ENCODE measurements at places on chromosomes 13 and 19.

DNA sequence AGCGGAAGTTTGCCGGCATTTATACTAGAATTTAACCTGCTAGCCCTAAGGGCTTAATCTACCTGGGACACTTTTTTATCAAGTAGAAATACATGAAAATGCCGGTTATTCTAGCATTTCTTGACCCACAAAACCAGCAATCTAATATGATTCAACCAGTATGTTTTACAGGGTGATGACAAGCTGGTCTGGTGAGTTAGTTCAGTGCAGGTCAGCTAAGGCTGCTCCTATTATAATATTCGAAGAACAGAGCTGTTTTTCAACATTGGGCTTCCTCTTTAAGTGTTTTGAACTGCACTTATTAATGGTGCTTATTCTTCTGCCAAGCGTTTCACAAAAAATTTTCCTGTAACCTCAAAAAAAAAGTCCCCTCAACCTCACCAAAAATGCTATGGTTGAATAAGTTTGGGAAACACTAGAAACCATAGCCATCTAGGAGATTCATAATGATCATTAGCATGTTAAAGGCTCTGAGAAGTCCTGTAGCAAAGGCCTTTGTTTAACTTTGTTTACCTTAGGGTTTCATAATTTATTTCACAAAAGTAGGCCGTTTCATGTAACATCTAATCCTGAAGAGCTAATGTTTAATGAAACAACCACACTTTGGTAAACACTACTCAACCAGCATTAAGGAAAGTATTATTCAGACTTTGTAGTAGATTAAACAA lies 526.6 kb downstream of the KLF12 start:
- H3K27ac ChIP-seq, result no peak overlapping the region
- H3K36me3 ChIP-seq, result no peaks in the 10 kb centered on the region
- no peak for DNase-seq
- H3K27me3 ChIP-seq, result no peaks in the 10 kb centered on the region
- no peak overlapping the region for H3K4me3 ChIP-seq
- no peaks in the 10 kb centered on the region for H3K4me1 ChIP-seq

- H3K4me3 ChIP-seq, result no peak overlapping the region
- H3K4me1 ChIP-seq, result no peaks in the 10 kb centered on the region
- H3K27me3 ChIP-seq, result peaks cover under 1% of the 10 kb centered on the region
- no peak for DNase-seq
Observed at GRCh38 chr19:46080561-46080960, 39.8 kb upstream of the IGFL4 start.

DNA sequence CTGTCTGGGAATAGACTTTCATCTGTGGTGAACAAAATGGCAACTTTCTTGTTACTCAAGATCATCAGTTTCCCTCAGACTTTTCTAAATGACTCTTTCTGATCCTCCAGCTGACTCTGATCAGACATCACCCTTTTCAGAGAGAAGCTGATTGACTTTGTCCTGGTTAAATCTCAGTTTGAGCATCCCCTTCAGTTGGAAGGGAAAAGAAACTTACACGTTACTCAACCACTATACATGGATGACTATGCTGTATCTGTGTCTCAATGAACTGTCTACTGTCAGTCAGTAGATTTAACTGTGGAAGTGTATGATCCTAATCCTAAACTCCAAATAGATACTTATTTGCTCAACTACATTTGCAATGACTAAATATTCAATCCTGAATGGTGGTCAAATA lies 118.5 kb downstream of the NALCN start:
- H3K4me1 ChIP-seq, result no peaks in the 10 kb centered on the region
- no peak overlapping the region for H3K27ac ChIP-seq
- H3K4me3 ChIP-seq, result no peak overlapping the region

GRCh38 chr13:44698066-44698465 lies 121.9 kb upstream of the TSC22D1 start:
- H3K4me3 ChIP-seq, result no peak overlapping the region
- H3K27me3 ChIP-seq, result peaks cover 14% of the 10 kb centered on the region
- H3K36me3 ChIP-seq, result no peaks in the 10 kb centered on the region
- no peak overlapping the region for H3K27ac ChIP-seq

GRCh38 chr13:76350399-76350798 lies 535.8 kb downstream of the KCTD12 start:
- H3K4me3 ChIP-seq, result no peak overlapping the region
- no peak for DNase-seq
- no peaks in the 10 kb centered on the region for H3K4me1 ChIP-seq
- H3K27ac ChIP-seq, result no peak overlapping the region
- H3K27me3 ChIP-seq, result no peaks in the 10 kb centered on the region

DNA sequence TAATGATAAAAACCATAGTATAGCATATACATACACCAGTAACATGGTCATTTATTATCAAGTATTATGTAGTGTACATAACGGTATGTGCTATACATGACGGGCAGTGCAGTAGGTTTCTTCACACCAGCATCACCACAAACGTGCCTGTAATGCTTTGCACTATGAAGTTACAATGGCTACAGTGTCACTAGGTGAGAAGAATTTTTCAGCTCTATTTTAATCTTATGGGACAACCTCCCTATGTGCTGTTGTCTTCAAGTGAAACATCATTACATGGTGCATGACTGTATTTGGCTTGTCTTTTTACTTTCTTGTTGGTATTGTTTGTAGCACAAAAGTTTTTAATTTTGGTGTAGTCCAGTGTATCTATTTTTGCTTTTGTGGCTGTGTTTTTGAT lies 18.7 kb downstream of the CDK8 start:
- no peak overlapping the region for H3K4me3 ChIP-seq
- H3K27me3 ChIP-seq, result no peaks in the 10 kb centered on the region
- no peaks in the 10 kb centered on the region for H3K36me3 ChIP-seq
- DNase-seq, result no peak
- H3K27ac ChIP-seq, result no peak overlapping the region
- no peaks in the 10 kb centered on the region for H3K4me1 ChIP-seq

- no peaks in the 10 kb centered on the region for H3K4me1 ChIP-seq
- peaks cover 48% of the 10 kb centered on the region for H3K36me3 ChIP-seq
- DNase-seq, result no peak
- no peak overlapping the region for H3K4me3 ChIP-seq
- no peaks in the 10 kb centered on the region for H3K27me3 ChIP-seq
Observed at GRCh38 chr13:99315186-99315585, 8.0 kb upstream of the GPR183 start.

DNA sequence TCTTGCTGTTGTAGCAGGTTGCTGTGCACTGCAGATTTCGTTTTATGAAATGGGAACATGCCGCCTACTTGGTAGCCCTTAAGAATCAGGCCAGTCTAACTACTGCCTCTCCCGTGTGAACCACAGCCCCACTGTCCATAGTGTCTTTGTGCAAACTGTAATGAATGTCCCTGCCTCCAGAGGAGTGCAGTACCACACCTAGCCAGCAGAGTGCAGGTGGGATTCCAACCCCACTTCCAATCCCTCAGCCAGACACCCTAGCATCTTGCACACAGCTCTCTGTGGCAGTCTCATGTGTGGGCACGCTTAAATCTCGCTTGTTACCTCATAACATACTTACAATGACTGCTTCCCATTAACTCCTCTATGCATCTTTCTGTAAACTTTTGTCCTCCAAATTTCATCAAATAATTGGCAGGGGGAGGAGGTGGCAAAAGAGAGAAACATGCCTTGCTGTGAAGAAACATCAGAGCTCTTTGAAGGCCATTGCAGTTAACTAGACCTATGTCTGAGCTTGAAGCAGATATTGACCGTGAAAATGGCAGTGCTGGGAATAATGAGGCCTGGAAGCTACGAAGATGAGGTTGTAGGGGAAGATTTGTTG lies 47.2 kb downstream of the ZAR1L start:
- H3K27ac ChIP-seq, result no peak overlapping the region
- H3K36me3 ChIP-seq, result no peaks in the 10 kb centered on the region

DNA sequence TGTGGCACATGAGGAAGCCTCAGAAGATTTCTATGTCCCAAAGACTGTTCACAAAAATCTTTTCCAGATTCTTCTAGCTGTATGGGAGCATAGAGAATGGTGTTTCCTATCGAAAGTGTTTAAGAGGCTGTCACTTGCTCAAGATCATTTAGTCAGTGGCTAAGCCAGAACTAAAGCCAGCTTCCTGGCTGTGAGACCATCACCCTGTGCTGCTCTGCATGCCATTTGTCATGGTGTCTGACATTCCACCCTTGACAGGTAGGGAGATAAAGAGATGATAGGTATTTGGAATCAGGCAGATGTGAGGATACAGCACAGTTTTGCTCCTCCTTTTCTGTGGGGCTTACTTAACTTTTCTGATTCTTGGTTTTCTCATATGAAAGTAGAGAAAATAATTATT lies 177.3 kb downstream of the DNAJC15 start:
- H3K4me1 ChIP-seq, result no peaks in the 10 kb centered on the region
- H3K36me3 ChIP-seq, result no peaks in the 10 kb centered on the region
- no peak overlapping the region for H3K4me3 ChIP-seq
- peaks cover 6% of the 10 kb centered on the region for H3K27me3 ChIP-seq

- H3K27me3 ChIP-seq, result no peaks in the 10 kb centered on the region
- no peak overlapping the region for H3K27ac ChIP-seq
- no peak for DNase-seq
- H3K36me3 ChIP-seq, result no peaks in the 10 kb centered on the region
- no peak overlapping the region for H3K4me3 ChIP-seq
Observed at GRCh38 chr13:68232351-68233130, 1002.4 kb upstream of the PCDH9 start.

DNA sequence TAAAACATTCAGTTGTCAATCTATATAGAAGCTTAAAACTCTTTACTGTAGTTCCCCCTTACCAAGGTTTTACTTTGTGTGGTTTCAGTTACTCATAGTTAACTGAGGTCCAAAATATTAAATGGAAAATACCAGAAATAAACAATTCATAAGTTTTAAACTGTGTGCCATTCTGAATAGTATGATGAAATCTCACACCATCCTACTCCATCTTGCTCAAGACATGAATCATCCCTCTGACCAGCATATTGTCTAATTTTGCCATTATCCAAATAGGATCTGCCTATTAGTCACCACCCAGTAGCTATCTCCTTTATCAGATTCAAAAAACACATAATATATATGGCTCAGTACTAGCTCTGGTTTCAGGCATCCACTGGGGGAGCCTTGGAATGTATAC lies 22.4 kb downstream of the ZNF571 start:
- H3K27me3 ChIP-seq, result no peaks in the 10 kb centered on the region
- no peak overlapping the region for H3K4me3 ChIP-seq
- no peaks in the 10 kb centered on the region for H3K4me1 ChIP-seq
- DNase-seq, result no peak

DNA sequence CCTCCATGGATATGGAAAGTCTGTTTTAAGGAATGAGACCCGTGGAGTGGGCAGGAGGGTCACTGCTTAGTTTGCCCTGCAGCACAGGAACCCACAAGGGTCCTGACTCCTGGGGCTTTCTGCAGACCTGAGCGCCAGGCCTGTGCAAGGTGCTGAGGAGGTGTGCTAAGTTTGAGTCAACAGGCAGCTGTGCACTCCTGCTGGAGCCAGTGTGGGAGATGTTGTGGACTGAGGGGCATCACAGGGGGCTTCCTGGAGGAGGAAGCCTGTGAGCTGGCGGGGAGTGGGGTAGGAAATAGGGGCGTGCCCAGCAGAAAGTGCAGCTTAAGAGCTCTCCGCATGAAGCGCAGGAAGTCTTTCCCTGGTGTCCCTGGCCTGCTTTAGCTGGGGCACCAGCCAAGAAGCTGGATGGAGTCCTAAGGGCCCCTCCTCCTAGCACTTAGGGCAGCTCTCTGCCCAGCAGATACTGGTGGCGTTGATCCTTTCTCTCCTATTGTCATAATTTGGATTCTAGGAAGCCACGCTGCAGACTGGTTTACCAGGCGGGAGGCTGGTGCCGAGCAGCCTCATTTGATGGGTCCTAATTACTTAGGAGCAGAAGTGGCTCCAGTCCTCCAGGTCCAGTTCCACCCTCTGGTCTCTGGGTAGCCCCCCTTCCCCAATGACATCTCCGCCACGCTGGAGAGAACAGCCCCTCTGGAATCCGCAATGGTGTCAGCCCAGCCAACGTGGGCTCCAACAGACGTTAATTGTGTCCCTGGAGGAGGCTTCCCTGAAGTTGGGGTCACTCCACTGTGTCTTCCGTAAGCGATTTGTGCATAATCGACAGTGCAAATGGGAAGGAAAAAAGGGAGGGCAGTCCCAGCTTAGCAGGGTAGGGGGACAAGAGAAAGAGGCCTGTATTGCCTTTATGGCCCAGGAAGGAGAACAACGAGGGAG lies 309.2 kb downstream of the ZNF536 start:
- H3K27ac ChIP-seq, result no peak overlapping the region
- H3K36me3 ChIP-seq, result no peaks in the 10 kb centered on the region
- no peak overlapping the region for H3K4me3 ChIP-seq
- DNase-seq, result no peak

DNA sequence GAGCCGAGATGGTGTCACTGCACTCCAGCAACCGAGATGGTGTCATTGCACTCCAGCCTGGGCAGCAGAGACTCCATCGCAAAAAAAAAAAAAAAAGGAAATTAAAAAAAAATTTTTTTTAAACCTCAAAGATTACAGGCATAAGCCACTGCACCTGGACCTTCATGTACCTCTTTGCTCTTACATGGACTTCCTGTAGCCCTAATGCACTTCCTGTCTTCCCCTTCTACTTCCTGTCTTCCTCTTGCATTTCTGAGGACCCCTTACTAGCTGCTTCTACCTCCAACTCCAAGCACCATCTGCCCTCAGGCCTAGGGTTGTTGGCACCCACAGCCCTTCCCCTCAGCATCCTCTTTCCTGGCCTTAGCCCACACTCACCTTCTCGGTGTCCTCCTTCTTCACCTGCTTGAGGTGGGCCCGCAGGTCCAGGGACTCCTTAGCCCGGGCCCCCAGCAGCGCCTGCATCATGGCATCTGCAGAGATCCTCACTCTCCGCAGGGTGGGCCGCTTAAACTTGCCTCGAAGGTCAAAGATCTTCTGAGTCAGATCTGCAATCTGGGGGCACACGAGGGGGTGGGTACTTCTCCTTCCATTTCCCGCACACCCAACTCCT lies 3.8 kb downstream of the TNNI3 start:
- no peaks in the 10 kb centered on the region for H3K27me3 ChIP-seq
- no peak overlapping the region for H3K27ac ChIP-seq
- no peak overlapping the region for H3K4me3 ChIP-seq
- peak; percentile 15 for DNase-seq

- no peak for DNase-seq
- H3K27ac ChIP-seq, result no peak overlapping the region
- H3K4me1 ChIP-seq, result no peaks in the 10 kb centered on the region
- no peaks in the 10 kb centered on the region for H3K36me3 ChIP-seq
- H3K4me3 ChIP-seq, result no peak overlapping the region
Observed at GRCh38 chr13:52399708-52400107, 6.3 kb downstream of the THSD1 start.

- no peaks in the 10 kb centered on the region for H3K27me3 ChIP-seq
- H3K27ac ChIP-seq, result peak overlapping the region; percentile 97
- peaks cover 38% of the 10 kb centered on the region for H3K36me3 ChIP-seq
- H3K4me3 ChIP-seq, result peak overlapping the region; percentile 67
Observed at GRCh38 chr13:111184458-111185401, 69.6 kb downstream of the ARHGEF7 start.

GRCh38 chr13:24802074-24802473 lies 38.1 kb downstream of the RNF17 start:
- no peak overlapping the region for H3K4me3 ChIP-seq
- no peaks in the 10 kb centered on the region for H3K4me1 ChIP-seq
- no peaks in the 10 kb centered on the region for H3K36me3 ChIP-seq
- DNase-seq, result no peak
- H3K27me3 ChIP-seq, result peaks cover 20% of the 10 kb centered on the region
